ENCODE measurements at places on chromosomes 1 and 21.

GRCh38 chr1:116826818-116827606 is 72.8 kb downstream of the CD2 start:
- no peak for DNase-seq

DNA sequence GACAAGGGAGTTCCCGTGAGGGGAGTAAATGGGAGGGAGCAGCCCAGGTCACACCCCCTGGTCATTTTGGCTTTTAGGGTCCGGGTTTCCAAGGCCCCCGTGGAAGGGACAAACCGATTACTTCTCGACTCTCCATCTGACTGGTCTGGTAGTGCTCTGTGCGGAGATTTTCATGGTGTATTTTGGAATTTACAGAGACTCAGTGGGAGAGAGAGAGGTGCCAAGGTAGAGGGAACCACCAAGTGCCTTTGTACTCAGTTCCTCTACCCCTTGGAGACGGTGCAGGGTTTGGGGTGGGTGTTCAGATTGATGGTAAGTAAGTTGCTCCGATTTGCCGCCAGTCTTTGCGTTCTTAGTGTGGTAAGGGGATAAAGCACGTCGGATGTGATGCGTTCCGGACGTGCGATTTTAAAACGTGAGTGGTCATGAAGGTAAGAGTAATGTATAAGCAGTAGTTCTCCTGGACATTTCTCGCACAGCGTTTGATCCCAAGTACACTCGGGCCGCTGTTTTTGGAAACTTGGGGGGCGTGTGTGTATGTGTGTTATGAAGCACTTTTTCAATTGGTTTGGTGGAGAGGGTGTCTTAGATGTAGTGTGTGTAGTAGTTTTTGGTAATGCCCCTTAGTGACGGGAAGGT is 682 bp downstream of the SUCO start:
- DNase-seq = no peak

- DNase-seq = no peak
Measured at GRCh38 chr21:31520561-31521098, 138.9 kb upstream of the SOD1 start.

DNA sequence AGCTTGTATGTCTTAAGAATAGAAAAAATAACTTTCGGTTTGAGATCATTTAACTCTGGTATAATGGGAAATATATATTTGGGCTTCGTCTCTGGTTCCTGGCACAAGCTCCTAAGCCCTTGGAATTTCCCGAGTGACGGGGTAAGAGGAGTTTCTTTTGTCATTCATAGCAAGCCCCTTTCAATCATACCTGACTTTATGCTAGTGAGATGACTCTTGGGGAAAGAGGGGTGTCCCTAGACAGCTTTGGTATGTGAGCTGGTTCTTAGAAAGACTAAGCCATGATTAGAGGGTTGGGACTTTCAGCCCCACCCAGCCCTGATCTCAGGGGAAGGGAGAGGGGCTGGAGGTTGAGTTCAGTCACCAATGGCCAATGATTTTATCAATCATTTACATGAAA is 13.9 kb upstream of the MTARC1 start:
- DNase-seq = no peak

- no peak for DNase-seq
Measured at GRCh38 chr1:110509655-110510054, 9.3 kb downstream of the KCNA10 start.

DNA sequence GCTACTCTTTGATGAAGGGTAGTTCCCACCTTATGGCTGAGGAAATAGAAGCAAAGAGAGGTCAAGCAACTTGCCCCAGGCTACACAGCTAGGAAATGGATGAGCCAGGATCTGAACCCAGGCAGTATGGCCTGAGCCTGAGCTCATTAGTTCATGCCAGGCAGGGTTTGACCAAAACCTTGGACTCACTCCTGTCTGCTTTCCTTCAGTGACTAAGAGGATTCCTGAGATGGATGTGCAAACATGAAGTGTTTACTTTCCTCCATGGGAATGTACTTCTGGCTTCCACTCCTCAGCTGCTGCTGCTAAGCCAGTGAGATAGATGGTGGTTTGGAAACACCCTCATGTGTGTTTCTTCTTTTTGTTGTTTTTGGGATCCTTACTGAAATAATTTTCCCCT is 35.1 kb upstream of the ERRFI1 start:
- DNase-seq = peak; percentile 95

DNA sequence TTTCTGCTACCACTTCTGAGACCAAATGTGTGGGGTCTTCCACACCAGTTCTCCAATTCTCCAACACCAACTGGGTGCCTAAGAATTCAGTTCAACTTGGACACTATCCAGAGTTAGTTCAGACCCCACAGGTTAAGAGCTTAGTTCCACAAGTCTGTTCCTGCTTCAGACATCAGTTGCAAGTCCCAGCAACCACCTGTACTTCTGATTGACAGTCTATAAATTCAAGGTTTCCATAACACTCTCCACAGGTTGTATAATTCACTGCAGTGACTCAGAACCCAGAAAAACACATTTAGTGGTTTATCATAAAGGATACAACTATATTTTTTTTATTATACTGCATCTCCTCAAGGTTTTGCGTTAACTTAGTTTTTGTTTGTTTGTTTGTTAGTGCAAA is 18.7 kb downstream of the AK5 start:
- DNase-seq = no peak

GRCh38 chr1:43271186-43272118 is 1.7 kb downstream of the TMEM125 start:
- no peak for DNase-seq

- no peak for DNase-seq
Measured at GRCh38 chr1:212042436-212042835, 6.9 kb downstream of the DTL start.

- DNase-seq = no peak
Measured at GRCh38 chr1:164191191-164191590, 367.8 kb upstream of the PBX1 start.

GRCh38 chr1:170668209-170669106 is 4.5 kb downstream of the PRRX1 start:
- DNase-seq = no peak

DNA sequence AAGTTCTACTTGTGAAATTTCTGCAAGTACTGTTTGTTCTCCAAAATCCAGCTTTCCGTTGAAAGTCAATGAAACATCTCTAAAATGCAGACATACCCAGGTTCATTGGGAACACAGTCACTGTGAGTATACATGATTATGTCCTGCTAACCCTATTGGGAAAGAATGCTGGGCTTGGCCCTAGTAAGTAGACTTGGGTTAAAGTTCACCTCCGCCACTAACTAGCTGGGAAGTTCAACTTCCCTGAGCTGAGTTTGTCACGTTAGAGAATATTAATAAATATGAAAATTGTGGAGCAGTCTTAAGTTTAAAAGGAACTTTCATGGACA is 10.5 kb upstream of the PGD start:
- no peak for DNase-seq

DNA sequence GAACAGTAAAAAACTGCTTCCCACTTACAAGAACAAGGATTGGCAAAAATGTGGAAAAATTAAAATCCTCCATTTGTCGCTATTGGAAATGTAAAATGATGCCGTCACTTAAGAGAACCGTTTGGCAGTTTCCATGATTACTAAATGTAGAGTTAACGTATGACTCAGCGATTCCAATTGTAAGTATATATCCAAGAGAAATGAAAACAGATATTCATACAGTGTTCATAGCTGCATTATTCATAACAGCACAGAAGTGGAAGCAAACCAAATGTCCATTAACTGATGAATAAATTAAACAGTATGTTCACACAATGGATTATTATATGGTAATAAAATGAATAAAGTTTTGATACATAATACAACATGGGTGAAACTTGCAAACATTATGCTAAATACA is 971.0 kb downstream of the AMY1C start:
- no peak for DNase-seq

DNA sequence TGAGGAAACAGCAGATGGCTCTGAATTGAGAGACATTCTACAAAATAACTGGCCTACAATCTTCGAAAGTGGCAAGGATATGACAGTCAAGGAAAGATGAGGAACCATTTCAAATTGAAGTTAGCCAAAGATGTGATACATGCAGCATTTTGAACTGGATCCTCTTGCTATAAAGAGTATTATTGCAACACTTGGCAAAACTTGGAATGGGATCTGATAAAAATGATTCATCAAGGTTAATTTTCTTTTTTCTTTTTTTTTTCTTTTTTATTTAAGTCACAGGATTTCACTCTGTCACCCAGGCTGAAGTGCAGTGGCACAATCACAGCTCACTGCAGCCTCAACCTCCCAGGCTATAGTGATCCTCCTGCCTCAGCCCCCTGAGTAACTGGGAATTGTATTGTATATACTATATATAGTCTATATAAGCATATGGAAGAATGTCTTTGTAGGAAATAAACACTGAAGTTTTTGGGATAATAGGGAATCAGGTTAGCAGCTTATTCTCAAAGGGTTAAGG is 49.8 kb upstream of the GJA8 start:
- no peak for DNase-seq

DNA sequence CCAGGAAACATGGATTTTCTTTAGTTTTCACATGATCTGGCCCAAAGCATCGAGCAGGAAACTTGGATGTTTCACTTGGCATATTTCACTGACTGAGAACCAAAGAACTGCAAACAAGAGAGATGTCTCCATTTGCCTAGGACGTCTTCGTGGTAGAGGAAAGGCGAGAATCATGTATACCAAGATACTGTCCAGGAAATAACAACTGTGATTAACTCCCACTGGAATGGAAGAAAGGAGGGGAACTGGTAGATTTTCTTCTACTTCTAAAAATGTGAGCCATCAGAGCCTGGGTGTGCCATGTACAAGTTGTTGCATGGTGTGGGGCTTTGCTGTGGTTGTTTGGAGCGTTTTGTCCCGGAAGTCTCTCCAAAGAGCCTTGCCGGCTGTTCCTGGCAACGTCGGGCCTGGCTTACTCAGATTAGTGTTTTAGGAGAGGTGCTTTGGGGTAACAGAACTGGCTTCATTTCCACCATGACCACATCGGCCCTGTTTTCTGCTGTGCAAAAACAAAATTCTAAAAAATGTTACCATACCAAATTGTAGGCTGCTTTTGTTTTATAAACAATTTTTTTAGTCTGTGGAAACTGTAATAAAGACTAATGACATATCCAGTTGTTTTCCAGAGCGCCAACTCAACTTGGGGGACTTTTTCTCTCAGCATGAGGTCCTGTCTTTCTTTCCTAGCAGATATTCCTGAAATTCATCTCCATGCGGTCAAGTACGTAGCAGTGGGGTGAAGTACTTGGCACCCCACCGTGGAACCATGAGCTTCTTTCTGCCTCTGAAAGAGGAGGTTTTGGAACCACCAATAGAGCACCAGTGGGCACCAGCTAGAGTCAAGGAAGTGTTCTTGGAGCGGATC is 118.3 kb downstream of the TM2D1 start:
- DNase-seq = peak; percentile 57

DNA sequence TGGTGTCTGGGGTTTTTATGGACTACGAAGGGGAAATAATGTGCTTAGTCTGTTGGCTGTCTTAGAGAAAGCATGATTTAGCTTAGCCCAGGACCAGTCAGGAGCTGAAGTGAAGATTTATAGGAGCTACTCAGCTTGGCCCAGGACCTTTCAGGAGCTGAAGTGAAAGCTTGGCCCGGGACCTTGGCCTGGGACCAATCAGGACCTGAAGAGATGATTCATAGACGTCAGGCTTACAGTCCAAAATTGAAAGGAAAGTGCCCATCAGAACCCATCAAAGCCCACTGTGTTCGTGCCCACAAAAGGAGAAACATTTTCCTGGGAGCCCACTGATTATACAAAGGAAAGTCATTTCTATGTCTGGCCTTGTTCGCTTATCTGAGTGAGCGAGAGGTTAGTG is 35.6 kb downstream of the MSTO1 start:
- DNase-seq = peak; percentile 25

DNA sequence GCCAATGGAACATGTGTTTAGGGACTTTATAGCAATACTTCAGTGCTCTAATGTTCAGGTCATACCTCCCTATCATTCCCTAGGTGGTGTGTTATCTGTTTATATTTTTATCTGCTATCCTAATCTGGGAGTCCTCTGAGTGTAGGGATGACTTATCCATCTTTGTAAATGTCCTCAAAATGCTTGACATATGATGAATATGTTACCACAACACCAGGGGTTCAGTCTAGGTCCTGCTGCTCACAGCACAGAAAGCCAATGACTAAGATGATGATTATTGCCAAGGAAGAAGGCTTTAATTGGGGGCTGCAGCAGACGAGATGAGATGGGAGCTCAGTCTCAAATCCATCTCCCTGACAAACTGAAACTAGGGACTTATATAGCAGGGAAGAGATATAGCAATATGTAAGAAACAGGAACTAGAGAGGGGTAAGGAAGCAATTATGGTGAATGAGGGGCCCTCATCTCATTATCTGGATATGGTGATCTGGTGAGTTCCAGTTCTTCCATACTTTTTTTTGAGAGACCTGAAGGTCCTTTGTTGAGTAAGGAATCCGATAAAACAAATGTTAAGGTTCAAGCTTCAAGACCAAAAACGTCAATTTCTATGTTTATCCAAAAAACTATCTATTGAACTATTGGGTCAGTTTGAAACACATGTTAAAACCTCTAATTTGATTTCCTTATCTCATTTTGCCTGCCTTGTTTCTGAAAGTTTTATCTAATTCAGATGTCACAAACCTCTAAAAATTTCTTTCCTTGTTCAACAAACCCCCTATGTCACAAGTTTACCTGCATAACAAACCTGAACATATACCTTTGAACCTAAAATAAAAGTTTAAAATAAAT is 256.7 kb upstream of the CACYBP start:
- no peak for DNase-seq

DNA sequence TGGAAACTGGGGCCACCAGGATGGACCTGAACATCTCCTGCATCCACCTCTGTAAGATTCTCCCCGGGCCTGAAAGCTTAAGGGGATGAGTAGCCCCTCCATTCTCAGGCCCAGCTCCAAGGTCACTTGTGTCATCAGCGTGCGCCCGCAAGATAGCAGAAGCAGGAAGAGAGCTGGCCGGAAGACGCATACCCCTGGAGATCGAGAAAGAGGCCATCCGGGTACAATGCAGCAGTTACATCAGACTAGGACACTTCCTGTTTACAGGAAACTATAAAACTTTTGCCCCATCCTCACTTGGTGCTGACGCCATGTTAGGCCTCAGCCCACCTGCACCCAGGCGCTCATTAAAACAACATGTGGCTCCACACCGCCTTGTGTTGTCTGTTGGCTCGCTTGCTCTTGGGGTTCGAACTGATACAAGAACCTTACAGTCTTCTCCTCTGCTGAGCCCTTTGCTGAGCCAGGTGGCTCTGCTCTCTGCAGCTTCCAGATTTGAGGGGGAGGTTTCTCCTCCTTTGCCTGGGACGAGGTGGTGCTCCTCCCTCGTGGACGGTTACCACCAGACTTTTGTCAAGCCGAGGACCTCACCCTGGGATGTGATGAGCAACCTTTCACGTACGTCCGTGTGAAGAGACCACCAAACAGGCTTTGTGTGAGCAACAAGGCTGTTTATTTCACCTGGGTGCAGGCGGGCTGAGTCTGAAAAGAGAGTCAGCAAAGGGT is 277.5 kb upstream of the C1orf174 start:
- no peak for DNase-seq

GRCh38 chr1:165883056-165883455 is 55.6 kb downstream of the UCK2 start:
- DNase-seq = no peak

GRCh38 chr1:35675773-35676172 is 34.4 kb upstream of the PSMB2 start:
- DNase-seq = no peak
